ENCODE measurements at places on chromosomes 4 and X.

DNA sequence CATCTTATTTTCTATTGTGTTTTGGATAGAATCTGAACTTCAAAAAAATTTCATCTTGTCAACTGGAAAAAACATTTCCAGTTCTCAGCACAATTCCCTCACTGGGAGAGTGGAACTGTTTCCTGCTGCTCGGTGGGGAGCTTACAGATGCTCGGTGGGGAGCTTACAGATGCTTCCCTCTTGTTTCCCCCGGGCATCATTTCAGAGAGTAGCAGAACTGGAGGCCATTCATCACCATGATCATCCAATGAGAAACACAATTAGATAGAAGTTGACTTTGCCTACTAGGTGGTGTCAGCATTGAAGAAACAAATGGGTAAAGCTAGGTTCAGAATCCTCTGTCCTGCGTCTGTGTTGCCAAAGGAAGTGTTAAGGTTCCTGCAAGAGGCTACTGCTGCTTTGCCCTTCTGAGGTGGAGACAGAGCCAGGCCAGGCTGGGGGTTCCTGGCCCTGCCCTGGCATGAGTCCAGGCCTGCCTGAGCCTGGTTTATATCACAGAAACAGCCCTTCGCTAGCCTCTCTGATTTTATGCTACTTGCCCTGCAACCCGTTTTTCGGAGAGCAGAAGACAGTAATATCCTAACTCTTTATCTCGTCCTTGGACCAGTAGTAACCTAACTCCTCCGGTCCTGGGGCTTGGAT is 70.6 kb downstream of the TAPT1 start:
- no peak for DNase-seq

GRCh38 chrX:11059933-11060332 is 51.2 kb upstream of the HCCS start:
- no peak for DNase-seq

DNA sequence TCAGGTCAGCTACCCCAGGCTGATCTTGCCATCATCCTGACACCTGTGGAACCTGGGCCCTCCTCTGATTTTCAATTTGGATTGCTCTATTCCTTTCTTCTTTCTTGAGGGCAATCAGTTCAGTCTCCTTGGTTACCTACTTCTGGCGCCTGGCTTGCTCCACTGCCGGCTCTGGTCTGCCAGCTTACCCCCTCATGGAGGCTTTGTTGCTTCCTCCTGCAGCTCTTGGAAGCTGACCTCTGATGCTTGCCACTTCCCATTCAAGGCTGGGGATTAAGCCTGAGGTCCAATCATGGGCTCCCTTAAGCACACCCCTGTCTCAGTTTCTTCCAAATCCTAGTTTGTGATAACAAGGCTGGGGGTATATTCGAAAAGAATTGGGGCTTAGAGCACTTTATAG is 5.4 kb downstream of the TMEM154 start:
- DNase-seq: no peak

DNA sequence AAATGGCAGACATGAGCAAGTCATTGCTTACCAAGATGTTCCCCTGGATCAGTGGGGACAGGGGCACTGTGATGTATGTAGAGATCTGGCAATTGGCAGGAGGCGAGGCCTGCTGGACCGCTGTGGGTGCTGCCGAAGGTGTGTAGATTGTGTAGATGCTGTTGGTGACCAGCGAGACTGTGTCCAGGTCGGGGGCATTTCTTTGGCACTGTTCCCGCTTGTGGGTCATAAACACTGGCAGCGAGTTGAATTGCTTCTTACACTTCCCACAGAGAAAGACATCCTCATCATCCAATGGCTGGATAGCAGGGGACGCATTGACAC is 52.7 kb downstream of the CFAP299 start:
- no peak for DNase-seq

DNA sequence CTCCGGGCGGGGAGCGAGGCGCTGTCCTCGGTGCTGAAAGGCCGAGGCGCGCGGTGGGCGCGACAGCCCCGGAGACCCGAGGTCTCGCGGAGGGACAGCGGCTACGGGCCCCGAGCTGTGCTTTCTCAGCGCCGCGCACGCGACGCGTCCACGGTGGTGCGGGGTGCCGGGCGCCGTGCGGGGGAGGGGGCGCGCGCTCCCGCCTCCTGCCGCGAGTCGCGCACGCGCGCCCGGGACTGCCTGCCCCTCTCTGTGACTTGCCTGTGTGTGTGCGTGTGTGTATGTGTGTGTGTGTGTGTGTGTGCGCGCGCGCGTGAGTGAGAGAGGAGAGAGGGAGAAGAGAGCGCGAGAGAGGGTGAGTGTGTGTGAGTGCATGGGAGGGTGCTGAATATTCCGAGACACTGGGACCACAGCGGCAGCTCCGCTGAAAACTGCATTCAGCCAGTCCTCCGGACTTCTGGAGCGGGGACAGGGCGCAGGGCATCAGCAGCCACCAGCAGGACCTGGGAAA is at the start of gene GRIA2:
Gene GRIA2 (plus strand): TSS at position 358 of the 511 bp plus-strand sequence. CDS start 315 bp downstream, outside the sequence.
- peak; percentile 89 for DNase-seq

- no peak for DNase-seq
These were observed 27.8 kb upstream of the BMP2K start for GRCh38 chr4:78748381-78748780.

GRCh38 chr4:163473576-163473975 is at the start of gene TKTL2:
Gene TKTL2 (minus strand): TSS chr4:163473754. CDS start chr4:163473734, 20 bp downstream.
- no peak for DNase-seq

- no peak for DNase-seq
These were observed 44.2 kb downstream of the CCNI start for GRCh38 chr4:77031544-77031943.

DNA sequence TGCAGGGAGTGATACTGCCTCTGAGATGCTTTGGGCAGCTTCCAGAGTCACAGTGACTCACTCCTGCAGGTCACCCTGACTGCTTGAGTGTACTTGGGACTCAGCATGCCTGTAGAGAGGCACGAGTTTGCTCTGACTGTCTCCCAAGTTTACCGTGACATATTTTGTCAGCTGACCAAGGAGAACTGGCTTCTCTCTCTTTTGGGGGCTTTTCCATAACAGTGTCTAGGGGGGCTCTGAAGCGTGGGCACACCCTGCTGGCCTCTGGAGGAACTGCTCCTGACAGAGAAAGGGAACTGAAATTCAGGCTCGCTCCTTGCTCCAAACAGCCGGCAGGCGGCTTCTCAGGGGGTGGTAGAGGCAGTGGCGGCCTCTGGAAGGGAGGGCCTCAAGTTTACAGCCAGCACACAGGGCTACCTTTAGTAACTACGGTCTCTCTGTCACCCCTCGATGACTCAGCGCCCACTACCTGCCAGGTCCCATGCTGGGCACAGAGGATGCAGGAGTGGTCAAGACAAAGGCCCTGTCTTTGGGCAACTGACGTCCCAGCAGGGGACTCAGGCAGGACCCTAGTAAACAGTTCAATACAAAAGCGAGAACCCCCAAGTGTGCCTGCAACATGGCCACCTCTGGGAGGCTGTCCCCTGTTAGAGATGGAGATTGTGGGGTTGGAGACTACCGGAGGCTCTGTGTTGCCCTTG is 17.8 kb downstream of the ZNF185 start:
- peak; percentile 44 for DNase-seq

GRCh38 chrX:49644991-49645637 is 46.3 kb downstream of the GAGE1 start:
- no peak for DNase-seq

GRCh38 chr4:88275949-88276515 is 8.3 kb downstream of the PPM1K start:
- no peak for DNase-seq

GRCh38 chrX:13533726-13534125 is 35.7 kb upstream of the EGFL6 start:
- DNase-seq: no peak

- DNase-seq: no peak
These were observed 3.9 kb upstream of the ODAM start for GRCh38 chr4:70191647-70192046.

GRCh38 chr4:100075056-100075455 is 115.2 kb downstream of the DDIT4L start:
- no peak for DNase-seq

DNA sequence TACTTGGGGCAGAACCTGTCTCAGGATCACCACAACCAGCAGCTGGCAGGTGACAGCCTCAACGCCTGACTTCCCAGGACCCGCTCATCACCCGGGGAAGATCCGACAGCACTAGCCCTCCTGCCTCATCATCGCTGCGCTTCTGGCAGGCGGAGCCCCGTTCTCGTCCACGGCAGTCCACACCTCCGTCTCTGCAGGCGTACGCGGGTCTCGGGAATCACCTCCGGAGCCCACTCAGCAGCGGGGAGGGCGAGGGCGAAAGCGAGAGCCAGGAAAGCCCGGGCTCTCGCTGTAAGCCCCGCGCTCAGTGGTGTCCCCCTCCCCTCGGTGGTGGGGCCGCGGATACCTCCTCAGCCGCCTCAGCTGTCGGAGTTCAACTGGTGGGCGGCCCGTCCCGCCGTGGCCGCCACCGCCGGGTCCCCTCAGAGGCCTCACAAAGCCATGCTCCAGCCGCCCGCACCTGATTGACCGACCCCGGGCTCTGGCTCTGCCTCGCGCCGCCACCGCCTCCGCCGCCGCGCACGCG is 518 bp upstream of the CNKSR2 start:
- DNase-seq: no peak

DNA sequence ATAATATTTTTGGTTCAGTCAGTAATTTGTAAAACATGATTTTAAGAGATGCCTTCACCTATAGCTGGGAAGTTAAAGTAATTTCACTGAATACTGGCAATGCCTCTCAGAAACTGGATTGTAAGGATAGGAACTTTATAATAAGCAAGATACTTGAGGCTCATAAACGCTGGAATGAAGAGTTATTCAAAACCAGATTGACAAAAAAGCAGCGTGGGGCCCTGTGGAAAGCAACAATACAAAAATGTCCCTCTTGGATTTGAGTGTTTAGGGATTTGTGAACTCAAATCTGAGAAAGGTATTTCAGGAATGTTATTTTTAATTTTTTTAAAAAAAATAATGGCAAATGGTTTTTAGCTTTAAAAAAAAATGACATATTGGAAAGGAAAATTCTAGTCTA is 94.6 kb downstream of the ANK2 start:
- no peak for DNase-seq

DNA sequence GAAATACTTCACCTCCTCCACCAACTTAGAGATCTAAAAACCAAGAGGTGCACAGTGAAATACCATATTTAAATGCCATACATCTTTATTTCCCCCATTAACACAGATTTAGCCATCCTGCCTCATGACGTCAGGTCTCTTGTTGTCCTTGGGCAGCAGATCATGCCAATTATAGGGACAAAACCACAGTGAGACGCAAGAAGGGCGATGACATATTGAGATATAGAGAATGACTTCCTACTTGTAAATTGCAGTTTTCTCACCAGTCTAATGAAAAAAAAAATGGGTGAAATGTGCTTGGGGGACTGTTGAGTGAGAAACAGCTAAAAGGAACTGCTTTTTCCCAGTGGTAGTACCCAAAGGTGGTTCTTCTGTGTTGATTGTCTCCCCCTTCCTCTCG is 24.3 kb downstream of the RS1 start:
- no peak for DNase-seq

DNA sequence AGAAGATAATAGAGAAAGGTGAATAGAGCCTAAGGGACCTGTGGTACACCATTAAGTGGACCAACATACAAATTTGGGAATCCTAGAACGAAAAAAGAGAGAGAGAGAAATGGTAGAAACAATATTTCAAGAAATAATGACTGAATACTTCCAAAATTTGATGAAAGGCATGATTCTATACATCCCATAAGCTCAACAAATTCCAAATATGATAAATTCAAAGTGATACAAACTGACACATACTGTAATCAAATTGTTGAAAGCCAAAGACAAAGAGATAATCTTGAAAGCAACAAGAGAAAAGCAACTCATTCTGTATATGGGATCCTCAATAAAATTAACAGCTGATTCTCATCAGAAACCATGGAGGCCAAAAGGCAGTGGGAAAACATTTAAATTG is 20.6 kb upstream of the ZC4H2 start:
- DNase-seq: no peak

DNA sequence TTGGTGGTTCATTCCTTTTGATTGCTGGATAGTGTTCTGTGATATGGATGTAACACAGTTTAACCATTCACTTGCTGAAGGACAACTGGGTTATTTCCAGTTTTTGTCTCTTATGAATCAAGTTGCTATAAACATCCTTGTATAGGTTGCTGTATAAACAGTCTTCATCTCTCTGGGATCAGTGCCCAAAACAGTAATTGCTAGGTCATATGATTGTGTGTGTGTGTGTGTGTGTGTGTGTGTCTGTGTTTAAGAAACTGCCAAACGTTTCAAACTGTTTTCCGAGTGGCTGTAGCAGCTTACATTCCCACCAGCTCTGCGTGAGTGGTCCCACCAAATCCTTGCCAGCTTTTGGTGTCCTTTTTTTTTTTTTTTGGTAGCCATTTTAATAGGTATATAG is 60.4 kb downstream of the F11 start:
- DNase-seq: no peak

DNA sequence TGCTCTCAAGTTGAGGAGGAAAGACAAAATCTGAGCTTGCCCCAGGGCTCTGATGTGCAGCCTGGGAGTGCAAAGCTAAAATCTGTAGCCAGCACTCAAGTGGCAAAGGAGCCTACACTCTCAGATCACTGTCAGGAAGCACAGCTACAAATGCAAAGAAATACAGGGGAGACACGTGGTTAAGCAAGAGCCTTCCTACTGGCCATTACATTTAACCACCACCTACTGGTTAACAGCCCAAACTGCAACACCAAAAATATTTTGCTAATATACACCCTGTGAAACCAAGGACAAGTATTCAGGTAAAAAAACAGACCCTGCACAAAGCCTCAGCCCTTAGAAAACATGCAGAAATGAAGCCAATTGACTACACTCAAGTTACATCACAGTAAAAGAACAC is 170.4 kb upstream of the FGF16 start:
- no peak for DNase-seq

DNA sequence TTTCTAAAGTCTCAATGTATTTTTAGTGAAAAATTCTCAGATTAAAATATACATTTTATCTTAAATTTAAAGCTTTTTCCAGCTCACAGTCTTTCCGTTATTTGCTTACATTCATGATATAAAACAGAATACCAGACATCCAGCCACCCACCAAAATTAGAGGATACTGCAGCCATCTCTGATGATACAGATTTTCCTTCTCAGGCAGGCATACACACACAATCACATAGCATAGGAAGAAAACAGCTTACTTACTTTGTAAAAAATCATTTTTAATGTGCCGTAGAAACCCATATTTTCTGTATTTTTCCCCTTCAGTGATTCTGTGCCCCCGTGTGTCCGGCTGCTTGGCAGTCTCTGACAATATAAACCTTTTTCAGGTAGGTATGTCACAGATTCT is 183.7 kb downstream of the FBXW7 start:
- no peak for DNase-seq

- DNase-seq: no peak
These were observed 34.2 kb downstream of the TBC1D14 start for GRCh38 chr4:6943885-6944225.

- DNase-seq: peak; percentile 49
These were observed 62.9 kb downstream of the ANAPC4 start for GRCh38 chr4:25439918-25440477.

Measured in right hindlimb (tissue), 1 donor.